WTC11 (cell line): ENCODE measurements at places on chromosomes 12 and 14. TPM values are rescaled to one million over a fixed set of nuclear protein-coding genes. Genes with fewer than 3 reads are reported as not detected.

DNA sequence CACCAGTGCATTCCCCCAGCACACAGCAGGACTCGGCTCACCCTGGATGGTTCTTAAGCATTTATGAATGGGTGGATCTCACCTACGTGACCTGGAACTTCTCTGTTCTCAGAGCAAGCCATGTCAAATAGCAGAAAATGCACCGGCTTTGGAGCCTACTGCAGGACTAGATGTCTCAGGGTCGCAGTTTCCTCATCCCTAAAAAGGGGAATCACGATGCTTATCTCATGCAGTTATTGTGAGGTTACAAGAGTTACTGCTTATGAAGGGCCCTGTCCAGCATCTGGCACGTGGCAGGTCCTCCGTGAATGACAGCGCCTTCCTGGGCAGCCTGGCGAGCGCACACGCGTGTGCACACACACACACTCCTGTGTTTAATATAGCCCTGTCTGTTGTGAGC, 128.5 kb downstream of the ETV6 start:
- DNase-seq, result no peak

DNA sequence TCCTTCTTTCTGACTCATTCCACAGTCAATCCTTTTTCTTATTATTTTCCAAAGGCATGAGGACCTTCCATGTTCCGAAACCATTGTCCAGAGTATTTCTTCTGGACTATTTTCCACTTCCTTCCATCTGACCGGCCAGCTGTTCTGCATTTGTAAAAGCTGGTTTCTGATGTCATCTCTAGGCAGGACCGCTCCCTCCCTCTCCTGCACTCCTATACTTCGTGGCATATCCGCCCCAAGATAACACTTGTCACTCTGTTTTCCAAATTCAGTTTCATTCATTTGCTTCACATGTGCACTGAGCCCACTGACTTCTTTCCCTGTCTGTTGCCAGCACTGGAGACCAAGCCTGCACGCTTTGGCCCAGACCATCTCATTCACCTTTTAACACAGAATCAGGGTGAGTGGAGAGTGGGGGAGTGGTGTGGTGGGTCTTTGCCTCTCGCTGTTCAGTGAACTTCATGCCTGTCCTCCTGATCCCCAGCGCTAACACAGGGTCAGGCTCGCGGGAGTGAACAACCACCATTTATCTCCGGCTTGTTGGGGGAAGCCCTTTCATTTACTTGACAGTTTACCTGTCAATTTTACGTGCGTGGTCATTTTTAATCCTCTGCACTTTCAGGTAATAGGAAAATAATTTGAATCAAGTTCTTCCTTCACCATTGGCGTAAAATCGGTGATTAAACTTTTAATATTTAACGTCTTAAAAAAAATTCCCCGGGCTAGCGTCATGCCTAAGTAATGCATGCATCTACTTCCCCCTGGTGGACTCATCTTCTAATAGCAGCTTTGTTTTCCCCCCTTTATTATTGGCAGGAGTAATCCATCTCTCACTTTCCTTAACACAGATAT, 52.5 kb downstream of the C12orf75 start:
- peak; percentile 15 for DNase-seq

The MYO1A gene
- 0.32 to 0.87 TPM (median 0.71 TPM) in 3 replicates for total RNA-seq

The KITLG gene
- 8.1 to 12.5 TPM (median 8.9 TPM) in 3 replicates for total RNA-seq
